ENCODE measurements at places on chromosomes 13 and 19.

GRCh38 chr13:66547685-66548084 lies 682.5 kb downstream of the PCDH9 start:
- DNase-seq, result no peak

DNA sequence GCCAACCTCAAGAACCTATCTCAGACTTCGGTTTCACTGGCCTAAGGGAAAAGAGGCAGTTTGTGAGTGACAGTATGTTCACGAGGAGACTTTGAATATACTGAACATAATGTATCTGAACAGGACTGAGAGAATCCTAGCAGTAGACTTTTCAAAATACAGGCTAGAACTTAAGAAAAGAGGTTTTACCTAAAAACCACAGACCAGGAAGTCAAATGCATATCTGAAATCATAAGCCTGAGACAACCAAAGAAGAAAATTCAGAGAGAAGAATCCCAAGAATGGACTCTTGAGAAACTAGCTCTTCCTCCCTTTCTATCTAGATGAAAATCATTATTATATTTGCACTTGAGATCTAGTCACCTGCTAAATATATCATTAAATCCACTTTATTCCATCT lies 17.6 kb downstream of the MYCBP2 start:
- DNase-seq, result no peak

- DNase-seq, result no peak
Measured at GRCh38 chr13:112113348-112113747, 46.4 kb downstream of the SOX1 start.

- no peak for DNase-seq
Measured at GRCh38 chr13:99895444-99896368, 75.9 kb downstream of the ZIC5 start.

DNA sequence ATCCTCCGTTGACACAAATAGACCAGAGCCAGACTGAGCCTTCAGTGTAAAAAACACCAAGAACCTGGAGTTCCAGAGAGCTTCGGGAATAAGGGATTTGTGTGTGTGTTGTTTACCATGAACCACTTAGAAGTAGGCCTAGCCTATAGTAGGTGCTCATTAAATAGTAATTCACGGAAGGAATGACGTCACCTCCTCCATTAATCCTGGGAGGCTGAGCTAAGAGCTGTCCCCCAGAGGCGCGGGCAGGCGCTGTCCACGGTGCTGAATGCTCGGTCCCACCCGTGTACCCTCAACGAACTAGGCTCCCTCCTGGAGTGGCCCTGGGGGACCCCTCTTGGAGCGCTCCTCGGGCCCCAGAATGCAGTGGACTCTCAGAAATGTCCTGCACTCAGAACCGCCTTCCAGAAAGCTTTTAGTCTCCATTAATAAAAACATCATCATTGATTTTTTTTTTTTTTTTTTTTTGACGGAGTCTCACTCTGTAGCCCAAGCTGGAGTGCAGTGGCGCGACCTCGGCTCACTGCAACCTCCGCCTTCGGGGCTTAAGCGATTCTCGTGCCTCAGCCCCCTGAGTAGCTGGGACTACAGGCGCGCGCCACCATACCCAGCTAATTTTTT lies 6.5 kb downstream of the UNC13A start:
- no peak for DNase-seq

DNA sequence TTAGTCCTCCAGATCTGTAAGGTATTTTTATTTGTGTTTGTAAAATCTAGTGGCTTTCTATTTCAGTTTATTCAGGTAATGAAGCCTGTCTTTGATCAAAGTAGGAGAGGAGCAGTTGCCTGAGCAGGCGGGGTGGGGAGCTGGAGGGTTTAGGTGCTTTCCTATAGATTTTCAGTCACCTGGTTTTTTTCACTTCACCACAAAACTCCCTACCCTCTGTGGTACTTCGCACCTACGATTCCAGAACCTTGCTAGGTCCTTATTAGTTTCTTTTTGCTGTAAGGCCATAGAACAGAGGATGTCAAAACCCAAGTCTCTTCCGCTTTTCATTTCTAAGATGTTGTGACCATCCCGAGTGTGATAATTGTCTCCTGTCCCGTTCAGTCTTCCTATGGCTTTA lies 26.6 kb downstream of the SLAIN1 start:
- no peak for DNase-seq

GRCh38 chr13:32261567-32261966 lies 53.6 kb downstream of the ZAR1L start:
- DNase-seq, result no peak

DNA sequence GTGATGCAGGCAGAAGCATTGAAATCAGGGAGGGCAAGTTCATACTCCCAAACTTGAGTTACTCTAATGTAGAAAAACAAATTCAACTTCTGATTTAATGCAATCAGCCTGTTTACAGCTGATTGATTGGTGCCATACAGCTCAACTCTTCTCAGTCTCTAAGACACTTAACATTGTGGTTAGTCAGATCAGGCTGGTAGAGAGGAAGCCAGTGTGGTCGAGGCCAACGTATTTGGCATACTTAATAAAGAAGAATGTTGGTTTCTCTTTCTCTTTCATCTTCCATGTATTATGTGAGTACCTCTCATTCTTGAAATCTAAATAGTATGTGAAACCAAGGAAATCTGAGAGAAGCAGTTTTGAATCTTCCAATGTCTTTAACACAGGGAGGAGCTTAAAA lies 255.0 kb upstream of the SLITRK1 start:
- no peak for DNase-seq

DNA sequence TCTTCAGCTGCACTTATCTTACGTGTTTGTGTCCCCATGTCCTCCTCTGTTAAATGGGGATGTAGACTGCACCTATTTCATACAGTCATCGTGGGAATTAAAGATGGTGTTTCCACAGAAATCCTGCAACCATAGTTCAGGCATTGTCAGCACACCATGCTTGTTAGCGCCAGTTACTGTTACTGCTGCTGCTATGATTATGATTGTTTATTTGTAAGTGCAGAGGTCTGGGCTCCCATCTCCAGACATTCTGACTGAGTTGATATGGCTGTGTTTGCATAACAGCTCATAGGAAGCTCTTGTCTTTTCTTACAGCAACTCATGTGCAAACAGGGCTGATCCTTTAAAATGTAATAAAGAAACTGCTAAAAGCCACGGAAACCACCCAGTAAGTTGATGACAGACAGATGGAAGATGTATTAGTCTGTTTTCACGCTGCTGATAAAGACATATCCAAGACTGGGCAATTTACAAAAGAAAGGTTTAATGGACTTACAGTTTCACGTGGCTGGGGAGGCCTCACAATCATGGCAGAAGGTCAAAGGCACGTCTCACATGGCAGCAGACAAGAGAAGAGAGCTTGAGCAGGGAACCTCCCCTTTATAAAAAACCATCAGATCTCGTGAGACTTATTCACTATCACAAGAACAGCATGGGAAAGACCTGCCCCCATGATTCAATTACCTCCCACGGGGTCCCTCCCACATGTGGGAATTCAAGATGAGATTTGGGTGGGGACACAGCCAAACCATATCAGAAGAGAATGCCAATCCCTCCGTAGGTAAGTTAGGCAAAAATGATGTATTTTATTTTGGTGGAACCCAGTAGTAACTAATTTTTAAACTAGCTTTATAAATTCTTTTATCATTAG lies 1.6 kb downstream of the ZSCAN5A start:
- no peak for DNase-seq

GRCh38 chr13:51237887-51238286 lies 15.7 kb downstream of the FAM124A start:
- no peak for DNase-seq

- no peak for DNase-seq
Measured at GRCh38 chr13:26839682-26840081, 79.1 kb upstream of the GPR12 start.

Data from stimulated activated naive B cell treated with anti-CD40 and anti-IgM and Interleukin-4, amounts not matched to agents 10 μg/mL and 1 μg/mL and 100 μg/mL, for 72 hours (primary cell).